CD8-positive, alpha-beta T cell (primary cell): ENCODE measurements at places on chromosomes 1 and 21. TPM values are rescaled to one million over a fixed set of nuclear protein-coding genes. Genes with fewer than 3 reads are reported as not detected.
A peak's percentile ranks its signal among the peaks of the same experiment; 100 is the strongest.

- no peak for DNase-seq
Observed at GRCh38 chr1:7967651-7968050, 6.1 kb downstream of the PARK7 start.

- DNase-seq = no peak
Observed at GRCh38 chr1:33435096-33435820, 4.4 kb upstream of the PHC2 start.

DNA sequence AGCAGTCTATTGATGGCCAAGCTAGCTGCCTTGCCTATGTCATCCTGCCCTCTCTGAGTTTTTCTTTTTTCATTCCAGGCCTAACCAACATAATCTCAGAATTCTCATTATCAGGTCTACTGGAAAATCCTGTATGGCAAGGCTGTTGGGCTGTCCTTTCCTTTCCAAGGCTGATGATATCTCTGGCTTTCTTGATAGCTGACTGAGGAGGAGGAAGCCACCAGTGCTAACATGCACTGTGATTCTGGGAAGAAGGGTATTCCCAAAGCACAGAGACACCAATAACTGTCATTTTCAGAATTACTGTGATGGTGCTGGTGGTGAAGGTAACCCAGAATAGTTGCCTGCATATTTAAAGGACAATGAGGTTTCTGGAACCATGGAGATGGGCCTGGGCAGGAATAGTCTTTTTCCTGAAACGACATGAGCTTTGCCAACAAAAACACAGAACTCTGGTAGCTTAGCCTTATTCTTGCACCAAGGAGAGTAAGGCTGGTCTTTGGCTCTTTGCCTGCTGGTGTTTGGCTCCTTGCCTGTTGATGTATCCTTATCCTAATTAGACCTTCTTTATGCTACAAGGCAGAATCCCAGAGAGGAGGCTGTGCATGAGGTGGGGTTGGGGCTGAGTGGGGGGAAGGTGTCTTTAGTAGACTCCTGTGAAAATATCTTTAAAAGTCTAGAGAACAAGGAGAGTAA lies 157.4 kb downstream of the TNFSF18 start:
- no peak for DNase-seq

DNA sequence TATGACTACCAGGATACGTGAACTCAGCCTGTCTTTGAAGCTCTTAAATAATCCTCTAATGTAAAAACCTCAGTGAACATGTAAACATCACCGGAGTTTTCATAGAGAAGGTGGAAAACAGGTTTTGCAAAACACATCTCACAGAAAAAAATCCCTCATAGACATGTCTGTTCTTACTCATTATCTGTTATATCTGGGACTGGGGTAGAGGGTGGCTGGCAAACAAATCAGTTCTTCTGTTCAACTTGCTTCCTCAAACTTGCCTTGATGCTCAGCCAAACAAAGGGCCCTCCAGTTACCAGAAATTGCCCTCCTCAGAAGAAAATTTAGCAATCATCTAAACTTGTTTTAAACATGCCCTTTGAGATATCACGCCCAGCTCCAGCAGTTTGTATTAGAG lies 66.1 kb upstream of the CXADR start:
- no peak for DNase-seq

FMOD gene
- not detected for total RNA-seq

GRCh38 chr1:25581764-25582163 lies 34.8 kb upstream of the MAN1C1 start:
- DNase-seq = no peak

DNASE2B gene
- total RNA-seq = not detected

TRIM46 gene
- 1.1 TPM for total RNA-seq

COL16A1 gene
- not detected for total RNA-seq

ACTL8 gene
- not detected for total RNA-seq

GRCh38 chr1:87787551-87787950 lies 458.9 kb downstream of the LMO4 start:
- no peak for DNase-seq

UBL4B gene
- total RNA-seq = not detected

DNA sequence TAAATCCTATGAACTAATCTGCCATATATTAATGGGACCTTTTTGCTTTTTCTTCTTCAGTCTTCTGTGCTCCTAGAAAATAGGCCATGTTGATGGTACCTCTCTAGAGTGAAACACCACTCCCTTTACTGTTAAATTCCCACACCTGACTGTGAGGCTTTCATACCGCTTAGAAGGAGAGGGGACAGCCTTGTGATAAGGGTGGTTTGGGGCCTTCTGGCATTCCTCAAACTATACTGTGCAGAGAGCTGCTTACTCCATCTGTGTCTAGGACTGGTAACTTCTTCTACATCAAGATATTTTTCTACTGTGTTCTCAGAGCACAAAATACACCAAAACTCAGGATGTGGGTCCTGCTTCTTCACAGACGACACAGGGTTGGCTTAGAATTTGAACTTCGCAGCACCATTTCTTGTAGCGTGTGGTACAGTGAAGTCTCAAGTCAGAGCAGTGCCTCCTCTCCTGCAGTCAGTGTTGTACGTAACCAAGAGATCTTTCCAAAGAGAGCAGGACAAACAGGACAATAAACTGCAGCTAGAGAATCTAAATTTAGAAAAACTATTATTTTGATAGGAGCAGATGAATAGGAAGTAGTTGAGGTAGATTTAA lies 43.8 kb downstream of the MACO1 start:
- no peak for DNase-seq

GRCh38 chr1:70737125-70737524 lies 310.5 kb downstream of the PTGER3 start:
- DNase-seq = no peak

DNA sequence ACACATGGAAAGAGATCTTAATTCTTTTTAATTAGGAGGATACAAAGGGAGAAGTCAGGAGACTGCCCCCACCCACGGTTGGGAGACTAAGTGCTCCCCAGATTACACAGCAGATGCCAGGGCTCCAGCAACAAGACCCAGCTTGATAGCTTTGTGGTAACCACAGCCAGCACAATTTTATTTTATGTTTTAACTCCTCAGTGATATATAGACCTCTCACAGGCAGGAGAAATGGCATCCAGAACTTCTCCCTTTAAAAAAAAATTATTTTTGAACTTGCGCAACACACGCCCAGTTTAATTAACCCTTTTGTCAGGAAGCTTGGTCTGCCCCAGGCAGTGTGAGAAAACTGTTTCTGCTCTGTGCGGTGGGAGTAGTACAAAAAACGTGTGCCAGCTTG lies 62.6 kb upstream of the ACOT11 start:
- DNase-seq = no peak

DNA sequence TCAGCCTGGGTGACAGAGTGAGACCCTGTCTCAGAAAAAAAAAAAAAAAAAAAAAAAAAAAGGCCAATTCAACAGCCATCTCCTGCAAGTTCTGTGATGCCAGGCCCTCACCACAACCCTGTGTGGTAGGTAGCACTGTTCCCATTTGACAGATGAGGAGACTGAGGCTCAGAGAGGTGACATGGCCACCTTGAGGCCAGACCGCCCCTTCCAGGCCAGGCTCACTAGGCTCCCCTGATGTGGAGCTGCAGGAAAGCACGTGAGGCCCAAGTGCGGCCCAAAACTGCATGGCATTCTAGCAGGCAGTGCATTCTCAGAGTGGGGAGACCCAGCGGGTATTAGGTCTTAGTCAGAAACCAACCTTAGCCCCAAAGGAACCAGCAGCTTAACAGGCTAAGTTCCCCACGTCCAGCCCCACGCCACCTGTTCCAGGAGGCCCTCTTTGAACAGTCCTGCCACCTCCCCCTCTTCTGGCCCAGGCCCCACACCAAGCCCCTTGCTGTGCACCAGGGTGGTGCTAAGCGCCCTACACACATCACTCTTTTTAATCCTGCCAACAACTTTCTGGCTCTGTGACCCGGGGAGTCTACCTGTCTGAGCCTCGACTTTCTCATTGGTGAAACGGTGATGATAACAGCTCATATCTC lies 11.7 kb upstream of the ECE1 start:
- no peak for DNase-seq

DNA sequence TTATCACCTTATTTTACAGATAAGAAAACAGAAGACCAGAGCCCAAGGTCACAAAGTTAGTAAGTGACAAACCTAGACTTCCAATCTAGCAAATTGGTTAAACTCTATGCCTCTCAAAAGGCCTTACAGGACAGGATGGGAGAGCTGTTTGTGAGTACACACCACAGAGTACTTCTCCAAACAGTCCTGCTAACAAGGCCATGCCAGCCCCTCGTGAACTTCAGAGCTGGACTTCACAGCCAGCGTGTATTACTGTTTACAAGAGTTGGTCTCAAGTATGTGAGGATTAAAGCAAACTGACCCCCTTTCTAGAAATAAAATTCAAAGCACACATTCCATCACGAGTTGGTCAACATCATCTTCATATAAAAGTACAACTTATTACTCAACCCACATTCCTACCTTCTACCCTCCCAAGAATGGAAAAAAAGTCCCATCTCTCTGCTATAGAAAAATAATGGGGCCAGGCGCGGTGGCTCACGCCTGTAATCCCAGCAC lies 19.8 kb upstream of the UBR4 start:
- DNase-seq = no peak

- DNase-seq = no peak
Observed at GRCh38 chr1:172146141-172146850, 274.2 kb upstream of the C1orf105 start.

DNA sequence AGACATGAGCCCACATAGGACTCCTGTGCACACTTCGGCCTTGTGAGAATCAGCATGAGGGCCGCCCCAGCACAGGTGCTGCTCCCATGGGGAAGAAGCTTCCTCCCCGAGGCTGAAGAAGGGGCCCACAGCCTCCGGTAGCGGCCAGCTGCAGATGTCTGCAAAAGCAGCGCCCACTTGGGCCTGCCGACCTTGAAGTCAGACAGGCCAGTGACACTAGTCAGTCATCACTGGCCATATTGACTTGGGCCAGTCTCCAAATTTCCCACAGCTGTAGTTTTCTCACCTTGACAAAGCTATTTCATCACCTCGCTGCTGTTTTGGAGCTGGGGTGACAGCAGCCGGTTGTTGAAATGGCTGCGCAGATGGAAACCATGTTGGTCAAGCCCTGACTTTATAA lies 83.0 kb downstream of the RIPK4 start:
- no peak for DNase-seq

NCSTN gene
- 55.6 TPM for total RNA-seq

MAGOH gene
- 79.5 TPM for total RNA-seq

- DNase-seq = no peak
Observed at GRCh38 chr21:45524756-45525152, 17.5 kb downstream of the SLC19A1 start.

DNA sequence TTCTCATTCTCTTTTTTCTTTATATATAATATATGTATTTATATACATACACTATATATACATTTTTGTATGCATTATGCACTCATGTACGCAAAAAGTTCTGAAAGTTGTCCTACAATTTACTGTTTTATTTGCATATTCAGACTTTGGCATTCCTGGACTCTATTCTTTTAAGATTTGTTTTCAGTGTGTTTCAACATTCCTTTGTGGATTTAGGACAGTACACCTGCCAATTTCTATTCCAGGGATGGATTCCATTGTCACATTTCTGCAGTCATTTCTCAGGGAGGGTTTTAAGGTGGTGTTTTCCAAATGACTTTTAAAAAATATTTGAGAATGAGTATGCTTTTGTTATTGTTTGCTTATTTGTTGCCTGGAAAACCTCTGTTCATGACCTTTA lies 76.2 kb downstream of the TPR start:
- DNase-seq = no peak

MOB3C gene
- total RNA-seq = 8.6 TPM

GRCh38 chr1:199856216-199856780 lies 171.2 kb upstream of the NR5A2 start:
- no peak for DNase-seq

DNA sequence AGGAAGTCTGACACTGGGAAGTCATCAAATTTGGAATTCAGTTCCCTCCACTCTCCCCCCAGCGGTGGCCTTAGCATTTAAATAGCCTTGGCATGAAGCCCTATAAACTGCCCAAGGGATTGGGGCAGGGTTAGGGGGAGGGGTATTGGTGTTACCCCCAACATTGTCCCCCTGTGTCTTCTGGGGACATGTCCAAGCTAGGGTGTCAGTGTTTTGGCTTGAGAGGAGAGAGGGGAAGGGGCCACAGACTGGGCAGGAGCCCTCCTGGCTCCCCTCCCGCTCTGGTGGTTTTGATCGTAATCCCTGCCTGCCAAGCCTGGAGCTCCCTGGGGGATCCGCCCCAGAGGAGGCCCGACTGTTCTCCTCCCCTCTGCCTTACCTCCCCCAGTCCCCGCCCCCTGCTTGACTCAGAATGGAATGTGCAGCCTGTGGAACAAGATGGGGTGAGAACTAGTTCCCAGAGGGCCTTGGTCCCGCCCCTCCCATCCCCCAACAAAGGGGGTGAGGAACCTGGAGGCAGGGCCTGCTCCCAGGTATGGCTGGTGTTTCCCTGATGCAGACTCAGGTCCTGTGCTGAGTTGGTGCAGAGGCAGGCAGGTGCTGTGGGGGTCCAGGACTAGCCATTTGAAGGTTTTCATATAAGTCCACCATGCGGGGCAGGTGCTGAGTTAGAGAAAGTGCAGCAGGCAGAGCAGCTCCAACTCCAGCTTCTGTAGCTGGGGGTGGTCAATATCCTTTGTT lies 7.4 kb downstream of the SOX13 start:
- no peak for DNase-seq

- DNase-seq = no peak
Observed at GRCh38 chr1:9399510-9400424, 107.1 kb downstream of the SPSB1 start.

- peak; percentile 66 for DNase-seq
Observed at GRCh38 chr1:235043234-235043633, 85.4 kb downstream of the TOMM20 start.

DNA sequence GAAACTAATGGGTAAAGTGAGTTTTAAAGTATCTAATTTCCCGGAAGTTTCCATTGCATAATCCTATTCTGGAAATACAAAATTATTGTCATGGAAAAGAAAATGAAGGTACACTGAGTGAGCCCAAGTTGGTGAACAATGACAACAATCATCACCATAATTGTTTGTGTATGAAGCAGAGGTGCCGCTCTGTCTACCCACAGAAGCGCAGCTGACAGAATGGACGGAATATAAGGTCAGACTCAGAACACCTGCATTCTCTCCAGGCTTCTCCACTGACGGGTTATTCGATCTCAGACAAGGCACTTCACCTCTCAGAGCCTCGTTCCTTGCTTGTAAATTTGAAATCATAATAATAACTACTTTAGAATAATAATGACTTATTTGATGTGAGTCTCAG lies 99.1 kb upstream of the NGF start:
- DNase-seq = no peak

AKNAD1 gene
- not detected for total RNA-seq

FCAMR gene
- total RNA-seq = not detected

MRPL24 gene
- total RNA-seq = 9.1 TPM

C1orf74 gene
- total RNA-seq = 0.71 TPM

DNA sequence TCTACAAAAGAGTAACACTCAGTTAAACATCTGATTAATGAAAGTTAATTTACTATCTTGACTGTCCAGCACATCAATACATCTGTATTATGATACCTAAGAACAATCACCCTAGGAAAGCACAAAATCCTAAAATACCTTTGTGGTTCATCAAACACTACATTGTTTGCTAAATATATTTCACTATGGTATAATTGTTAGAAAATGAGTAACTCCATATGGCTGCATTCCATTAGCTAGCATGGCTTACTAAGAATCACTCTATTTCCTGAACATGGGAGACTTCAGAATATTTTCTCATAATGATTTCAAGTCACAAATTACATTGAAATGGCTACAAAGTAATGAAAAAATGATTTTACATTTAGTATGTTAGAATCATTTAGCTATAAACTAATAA lies 12.5 kb downstream of the TRMT1L start:
- DNase-seq = no peak

KCNJ9 gene
- not detected for total RNA-seq
